ENCODE measurements at places on chromosomes 2 and 18. TPM values are rescaled to one million over a fixed set of nuclear protein-coding genes. Genes with fewer than 3 reads are reported as not detected.
A peak's percentile ranks its signal among the peaks of the same experiment; 100 is the strongest.

- DNase-seq: no peak
Observed at GRCh38 chr2:147594038-147594437, 250.8 kb upstream of the ACVR2A start.

DNA sequence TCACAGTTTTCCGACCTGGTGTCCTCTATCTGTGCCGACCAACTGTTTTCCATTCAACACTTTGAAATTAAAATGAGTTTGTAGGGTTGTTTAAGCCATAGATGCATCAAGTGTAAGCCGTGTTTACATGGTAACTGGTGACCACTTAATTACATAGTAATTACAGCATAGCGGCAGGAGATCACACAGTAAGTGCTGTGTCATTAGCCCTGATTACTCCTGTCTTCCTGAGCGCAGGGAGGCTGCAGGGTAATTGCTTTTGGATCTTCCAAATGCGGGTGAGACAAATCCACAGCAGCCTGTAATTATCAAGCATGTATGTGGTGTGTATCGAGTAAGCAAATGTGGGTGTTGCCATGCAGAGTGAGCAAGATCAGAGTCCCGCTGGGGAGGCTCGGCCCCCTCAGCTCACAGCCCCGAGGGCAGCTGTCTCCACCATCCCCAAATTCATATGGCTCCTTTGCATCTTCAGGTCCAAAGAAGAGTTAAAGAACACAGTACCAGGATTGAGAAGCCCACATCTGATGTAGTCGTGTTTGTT, 71.5 kb upstream of the HDAC4 start:
- no peak for DNase-seq

- no peak for DNase-seq
Observed at GRCh38 chr2:44731505-44731904, 210.0 kb upstream of the SIX3 start.

DNA sequence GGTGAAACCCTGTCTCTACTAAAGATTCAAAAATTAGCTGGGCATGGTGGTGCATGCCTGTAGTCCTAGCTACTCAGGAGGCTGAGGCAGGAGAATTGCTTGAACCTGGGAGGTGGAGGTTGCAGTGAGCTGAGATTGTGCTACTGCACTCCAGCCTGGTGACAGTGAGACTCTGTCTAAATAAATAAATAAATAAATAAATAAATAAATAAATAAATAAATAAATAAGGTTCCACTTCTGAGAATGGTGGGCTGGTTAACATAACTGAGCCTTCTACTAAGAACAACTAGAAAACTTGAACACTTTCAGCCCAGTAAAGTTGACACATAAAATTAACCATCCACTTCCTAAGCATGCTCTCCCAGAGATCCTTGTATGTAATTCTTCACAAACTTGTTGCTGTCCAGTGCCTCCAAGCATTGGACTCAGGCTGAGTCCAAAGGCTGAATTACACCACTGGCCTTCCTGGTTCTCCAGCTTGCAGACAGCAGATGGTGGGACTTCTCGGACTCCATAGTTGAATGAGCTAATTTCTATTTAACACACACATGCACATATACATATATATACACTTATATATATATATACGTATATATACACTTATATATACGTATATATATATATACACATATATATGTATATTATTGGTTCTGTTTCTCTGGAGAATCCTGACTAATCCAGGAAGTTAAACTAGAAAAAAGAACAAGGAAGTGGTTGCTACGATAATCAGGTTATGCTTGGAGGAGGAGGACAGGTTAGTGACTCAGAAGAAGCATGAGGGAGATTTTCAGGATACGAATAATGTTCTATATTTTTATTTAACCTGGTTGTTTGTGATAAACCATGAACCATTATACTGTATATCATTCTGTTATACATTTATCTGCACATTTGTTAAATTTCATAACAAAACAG, 348.8 kb downstream of the METTL4 start:
- no peak for DNase-seq

PLGLB2 gene
- total RNA-seq: 2.5 TPM

GRCh38 chr2:188974164-188974563, at the start of gene COL3A1:
COL3A1 (plus strand) TSS chr2:188974373; CDS start chr2:188974490, 117 bp downstream.
- peak; percentile 60 for DNase-seq

DNA sequence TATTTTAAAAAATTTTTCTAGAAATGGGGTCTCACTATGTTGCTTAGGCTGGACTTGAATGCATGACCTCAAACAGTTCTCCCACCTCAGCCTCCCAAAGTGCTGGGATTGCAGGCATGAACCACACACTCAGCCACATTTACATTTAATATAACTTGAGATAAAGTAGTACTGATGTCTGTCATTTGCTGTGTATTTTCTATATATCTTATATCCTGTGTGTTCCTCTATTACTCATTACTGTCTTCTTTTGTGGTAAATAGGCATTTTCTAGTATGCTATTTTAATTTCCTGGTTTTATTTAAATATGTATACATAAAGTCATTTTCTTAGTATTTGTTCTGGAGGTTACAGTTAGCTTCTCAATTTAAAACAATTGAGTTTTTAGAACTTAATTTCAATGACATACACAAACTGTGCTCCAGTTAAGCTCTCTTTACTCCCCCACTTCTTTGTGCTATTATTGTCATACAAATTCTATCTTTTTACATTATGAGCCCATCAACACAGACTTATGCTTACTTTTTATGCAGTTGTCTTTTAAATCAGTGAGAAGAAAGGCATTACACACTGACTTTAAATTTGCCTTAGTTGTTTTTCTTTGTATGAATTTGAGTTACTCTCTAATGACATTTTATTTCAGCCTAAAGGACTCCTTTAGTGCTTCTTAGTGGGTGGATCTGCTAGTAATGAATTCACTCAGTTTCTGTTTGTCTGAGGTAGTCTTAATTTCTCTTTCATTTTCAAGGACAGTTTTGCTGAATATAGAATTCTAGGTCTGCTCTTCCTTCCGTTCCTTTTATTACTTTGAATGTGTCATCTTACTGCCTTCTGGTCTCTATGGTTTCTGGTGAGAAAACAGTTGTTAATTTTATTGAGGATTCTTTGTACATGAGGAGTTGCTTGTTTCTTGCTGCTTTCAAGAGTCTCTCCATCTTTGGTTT, 6.2 kb upstream of the INPP4A start:
- DNase-seq: no peak

SMYD1 gene
- total RNA-seq: not detected

DNA sequence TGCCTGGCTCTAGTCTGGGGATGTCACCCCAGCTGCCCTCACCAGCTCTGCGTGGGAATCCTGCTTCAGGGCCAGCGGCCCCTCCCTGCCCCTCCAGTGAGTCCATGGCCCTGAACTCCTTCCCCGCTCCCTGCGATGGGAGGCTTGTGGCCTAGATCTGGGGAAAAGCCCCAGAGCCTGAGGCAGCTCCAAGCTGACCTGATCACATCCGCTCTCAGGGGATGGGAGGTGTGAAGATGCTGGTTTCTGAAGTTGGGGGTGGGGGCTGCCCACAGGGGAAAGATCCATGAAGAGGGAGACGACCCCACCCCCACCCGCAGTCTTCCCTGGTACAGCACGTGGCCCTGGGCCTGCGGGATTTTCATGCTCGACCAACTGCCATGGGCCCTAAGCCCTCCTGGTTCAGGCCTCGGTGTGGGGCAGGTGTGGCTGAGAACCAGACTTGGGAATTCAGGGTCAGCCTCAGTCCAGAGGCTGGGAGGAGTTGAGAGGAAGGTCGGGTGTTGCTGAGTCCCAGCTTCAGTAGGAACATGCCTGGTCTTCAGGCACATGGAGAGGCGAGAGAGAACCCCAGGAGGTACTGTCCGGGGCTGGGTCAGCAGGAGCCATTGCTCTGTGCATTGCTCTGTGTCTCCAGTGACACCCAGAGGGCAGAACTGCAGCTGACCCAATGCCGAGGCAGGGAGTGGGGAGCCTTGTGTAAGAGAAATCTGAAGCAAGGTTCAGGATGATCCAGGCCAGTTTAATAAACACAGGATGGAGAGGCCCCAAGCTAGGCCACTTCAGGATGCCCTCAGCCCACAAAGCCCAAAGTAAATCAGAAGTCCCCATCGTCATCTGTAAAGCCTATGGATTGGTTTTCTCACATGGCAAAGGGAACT, 115.1 kb downstream of the CAPN13 start:
- no peak for DNase-seq

DNA sequence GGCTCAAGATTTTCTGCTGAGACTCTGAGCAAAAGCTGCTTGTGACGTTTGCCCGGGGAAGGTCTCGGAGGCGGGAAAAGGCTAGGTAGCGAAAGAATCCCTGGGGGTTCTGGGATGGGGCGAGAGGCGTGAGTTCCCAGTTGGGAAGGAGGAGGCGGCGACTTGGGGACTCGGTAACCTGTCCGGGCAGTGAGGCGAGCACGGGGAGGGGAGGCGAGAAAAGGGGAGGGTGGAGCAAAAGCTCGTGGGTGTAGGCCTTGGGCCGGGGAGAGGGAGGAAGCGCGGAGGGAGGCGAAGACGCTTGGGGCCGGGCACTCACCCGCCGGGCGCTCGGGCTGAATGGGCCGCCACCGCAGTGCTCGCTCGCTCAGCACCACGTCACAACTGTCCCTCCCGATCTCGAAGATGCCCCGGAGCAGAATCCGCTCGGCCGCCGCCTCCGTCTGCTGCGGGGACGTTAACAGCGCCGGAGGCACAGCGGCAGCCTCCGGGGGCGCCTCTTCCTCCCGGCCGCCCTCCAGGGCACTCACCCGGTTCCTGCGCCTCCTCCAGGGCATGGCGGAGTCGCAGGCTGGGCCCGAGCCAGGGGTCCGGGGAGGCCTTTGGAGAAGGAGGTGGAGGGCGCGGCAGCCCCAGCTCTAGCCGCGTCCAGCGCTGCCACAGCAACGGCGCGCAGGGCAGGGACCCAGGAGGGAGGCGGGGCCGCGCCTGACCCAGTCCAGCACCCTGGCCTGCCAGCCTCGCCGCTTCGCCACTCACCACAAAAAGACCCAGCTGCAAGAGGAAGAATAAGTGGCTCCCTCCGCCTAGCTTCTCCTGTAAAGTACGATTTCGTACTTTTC, at the start of gene CERKL:
Gene CERKL (minus strand): TSS at position 656 of the 842 bp plus-strand sequence. CDS start 99 bp downstream, at position 557.
- peak; percentile 81 for DNase-seq

GRCh38 chr2:191069606-191070005, 55.6 kb upstream of the STAT1 start:
- no peak for DNase-seq

- DNase-seq: peak; percentile 32
Observed at GRCh38 chr2:230874876-230875275, 10.1 kb downstream of the ITM2C start.

GATA6 gene
- total RNA-seq: 41.5 TPM

DNA sequence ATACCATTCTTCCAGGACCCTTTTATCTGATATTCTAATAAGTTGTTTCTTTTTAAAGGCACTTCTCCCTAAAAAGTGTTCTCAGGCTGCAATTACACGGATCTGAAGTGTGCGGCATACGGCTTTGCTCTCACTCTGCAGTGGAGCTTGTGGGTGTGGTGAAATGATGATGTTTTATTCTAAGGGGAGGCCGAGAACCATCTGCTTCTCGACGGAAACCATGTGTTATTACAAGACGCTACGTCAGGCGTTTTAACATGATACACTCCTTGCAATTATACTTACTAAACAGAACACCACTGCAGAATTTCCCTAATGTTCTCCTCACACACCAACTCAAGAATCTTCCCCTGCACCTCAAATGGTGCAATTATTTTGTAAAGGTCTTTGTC, 34.9 kb upstream of the CTDP1 start:
- no peak for DNase-seq

TMEM17 gene
- total RNA-seq: 1.1 TPM

GRCh38 chr2:11303290-11304013, 41.0 kb downstream of the ROCK2 start:
- DNase-seq: no peak

- DNase-seq: peak; percentile 82
Observed at GRCh38 chr2:86037141-86037794, 68.4 kb downstream of the POLR1A start.

GRCh38 chr18:61731693-61732376, 161.0 kb downstream of the RNF152 start:
- no peak for DNase-seq

CRYGD gene
- not detected for total RNA-seq

CFC1B gene
- total RNA-seq: not detected

- DNase-seq: no peak
Observed at GRCh38 chr2:118388771-118389170, 300.5 kb downstream of the INSIG2 start.

- DNase-seq: no peak
Observed at GRCh38 chr2:151228847-151229512, 32.7 kb downstream of the RBM43 start.

DNA sequence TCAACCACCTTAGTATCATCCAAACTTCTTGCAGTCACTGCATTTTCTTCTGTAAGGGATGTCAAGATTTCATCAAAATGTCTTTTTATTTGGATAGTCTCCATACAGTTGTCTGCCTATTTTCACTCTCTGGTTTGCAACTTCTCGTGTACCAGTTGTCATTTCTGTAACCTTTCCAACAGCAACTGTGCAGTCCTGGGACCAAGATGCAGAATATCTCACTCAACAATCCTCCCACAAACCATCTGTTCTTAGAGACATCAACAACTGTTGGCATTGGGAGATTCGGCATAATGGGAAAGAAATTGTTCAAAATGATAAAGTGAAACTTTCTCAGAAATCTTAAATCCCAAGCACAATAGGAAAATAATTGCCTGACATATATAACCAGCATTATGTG, 933.6 kb upstream of the SLC39A10 start:
- DNase-seq: no peak

DNA sequence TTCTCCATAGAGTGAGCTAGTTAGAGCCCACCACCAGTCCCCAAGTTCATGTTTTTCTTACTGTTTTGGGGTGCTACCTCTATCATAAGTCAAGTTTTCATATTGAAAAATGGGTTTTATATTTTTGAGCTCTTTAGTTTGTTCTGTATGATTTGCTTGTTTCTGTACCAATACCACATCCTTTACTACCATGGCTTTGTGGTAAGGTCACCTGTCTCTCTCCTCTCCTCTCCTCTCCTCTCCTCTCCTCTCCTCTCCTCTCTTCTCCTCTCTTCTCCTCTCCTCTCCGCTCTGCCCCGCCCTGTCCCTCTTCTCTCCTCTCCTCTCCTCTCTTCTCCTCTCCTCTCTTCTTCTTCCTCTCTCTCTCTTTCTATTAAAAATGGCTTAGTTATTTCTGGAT, 22.1 kb upstream of the LBH start:
- no peak for DNase-seq

DNA sequence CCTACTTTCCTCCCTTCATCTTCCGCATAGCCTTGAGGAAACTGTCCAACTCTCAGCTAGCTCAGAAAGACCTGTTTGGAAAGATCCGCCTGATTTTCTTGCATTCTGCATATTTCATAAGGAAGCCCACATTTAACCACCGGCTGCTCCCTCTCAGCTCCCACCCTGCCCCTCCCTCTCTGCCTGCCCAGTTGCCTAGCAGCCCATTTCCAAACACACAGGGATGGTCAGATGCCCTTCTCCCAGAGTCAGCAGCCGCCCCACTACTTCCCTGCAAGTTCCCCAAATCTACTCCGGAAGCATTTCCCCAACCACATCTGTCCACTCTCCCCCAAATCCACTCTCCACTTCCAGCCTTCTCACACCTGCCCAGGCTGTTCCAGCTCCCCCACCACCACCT, 96.0 kb downstream of the TNS1 start:
- peak; percentile 89 for DNase-seq

- DNase-seq: no peak
Observed at GRCh38 chr2:44616667-44617155, 255.0 kb downstream of the CAMKMT start.

- DNase-seq: peak; percentile 96
Observed at GRCh38 chr2:127516041-127516762, 10.1 kb downstream of the IWS1 start.

Data from aorta (tissue), 5 donors.